DMS79 treated with DMSO at 0.1 percent for 48 hours (cell line): ENCODE measurements at places on chromosomes 2 and 18.
A peak's percentile ranks its signal among the peaks of the same experiment; 100 is the strongest.

DNA sequence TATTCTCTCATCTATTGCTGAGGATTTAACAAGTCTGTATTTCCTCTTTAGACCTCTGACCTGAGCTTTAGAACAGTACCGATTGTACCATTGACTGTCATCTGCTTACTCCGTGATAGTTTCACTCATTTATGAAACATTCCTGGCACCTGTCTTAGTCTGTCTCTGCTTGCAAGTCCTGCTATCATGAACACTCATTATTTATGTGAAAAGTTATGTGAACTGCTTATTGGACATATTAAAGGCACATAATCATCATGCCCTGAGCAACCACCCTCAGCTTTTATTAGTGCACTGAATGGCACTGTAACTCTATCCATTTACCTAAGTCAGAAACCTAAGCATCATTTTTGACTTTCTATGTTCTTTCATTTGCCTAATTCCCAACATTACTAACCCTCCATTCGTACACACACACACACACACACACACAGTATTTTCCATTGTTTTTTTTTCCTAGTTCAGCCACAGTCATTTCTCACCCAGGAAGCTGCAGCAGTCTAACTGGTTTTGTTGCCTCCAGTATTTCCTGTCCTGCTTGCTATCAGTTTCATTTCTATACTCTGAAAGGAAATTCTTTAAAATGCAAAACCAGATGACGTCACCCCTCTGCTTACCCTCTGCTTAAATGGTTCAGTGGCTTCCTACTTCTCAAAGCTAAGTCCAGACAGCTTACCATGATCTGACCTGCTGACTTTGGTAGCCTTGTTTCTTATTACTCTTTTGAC, 146.1 kb downstream of the HAUS1 start:
- peak; percentile 22 for DNase-seq

GRCh38 chr2:129922571-129923264, 56.7 kb upstream of the RAB6C start:
- peak; percentile 67 for DNase-seq

- DNase-seq, result no peak
Measured at GRCh38 chr18:31611511-31611910, 19.8 kb downstream of the TTR start.

GRCh38 chr2:241978670-241979069, 109.1 kb downstream of the RTP5 start:
- no peak for DNase-seq

- no peak for DNase-seq
Measured at GRCh38 chr2:110834134-110834827, 101.9 kb downstream of the ACOXL start.

DNA sequence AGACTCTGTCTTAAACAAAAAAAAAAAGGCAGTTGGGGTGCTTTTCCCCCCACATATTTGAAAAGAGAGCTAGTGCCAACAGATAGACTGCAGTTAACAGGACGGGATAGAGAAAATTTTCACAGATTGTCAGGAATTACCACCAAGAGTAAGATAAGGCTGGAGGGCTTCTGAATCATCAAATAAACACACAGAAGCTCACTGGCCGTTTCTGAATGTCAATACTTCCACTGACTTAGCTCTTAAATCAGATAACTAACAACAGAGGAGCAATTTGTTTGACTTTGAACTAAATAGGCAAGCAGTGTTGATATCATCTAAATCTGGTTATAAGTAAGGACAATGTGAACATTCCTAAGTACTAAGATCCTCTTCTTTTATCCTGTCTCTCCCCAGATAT, 34.7 kb downstream of the PIEZO2 start:
- DNase-seq, result no peak

GRCh38 chr2:176763130-176763529, 449.5 kb upstream of the HNRNPA3 start:
- no peak for DNase-seq

- no peak for DNase-seq
Measured at GRCh38 chr2:191758518-191759507, 80.9 kb downstream of the NABP1 start.

DNA sequence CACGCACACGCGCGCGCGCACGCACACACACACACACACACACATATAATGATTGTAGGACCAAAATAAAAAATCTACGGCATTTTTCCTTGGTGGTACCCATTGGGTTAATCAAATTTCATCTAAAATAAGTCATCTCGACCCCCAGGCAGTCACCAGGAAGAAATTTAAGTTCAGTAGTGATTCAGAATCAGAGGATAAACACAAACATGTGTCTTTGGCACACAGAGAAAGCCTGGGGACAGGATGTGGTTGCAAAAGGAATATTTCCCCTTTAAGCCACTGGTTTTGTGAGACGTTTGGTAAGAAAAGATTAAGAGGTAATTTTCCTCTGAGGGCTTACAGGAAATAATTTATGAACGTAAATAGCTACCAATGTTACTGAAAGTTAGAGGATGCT, 171.6 kb upstream of the PIEZO2 start:
- DNase-seq, result no peak

- DNase-seq, result no peak
Measured at GRCh38 chr2:100791936-100792308, 28.0 kb upstream of the NPAS2 start.

GRCh38 chr2:223563462-223563861, 38.7 kb downstream of the SCG2 start:
- DNase-seq, result peak; percentile 21

- DNase-seq, result no peak
Measured at GRCh38 chr2:7738596-7738995, 821.4 kb downstream of the RNF144A start.

DNA sequence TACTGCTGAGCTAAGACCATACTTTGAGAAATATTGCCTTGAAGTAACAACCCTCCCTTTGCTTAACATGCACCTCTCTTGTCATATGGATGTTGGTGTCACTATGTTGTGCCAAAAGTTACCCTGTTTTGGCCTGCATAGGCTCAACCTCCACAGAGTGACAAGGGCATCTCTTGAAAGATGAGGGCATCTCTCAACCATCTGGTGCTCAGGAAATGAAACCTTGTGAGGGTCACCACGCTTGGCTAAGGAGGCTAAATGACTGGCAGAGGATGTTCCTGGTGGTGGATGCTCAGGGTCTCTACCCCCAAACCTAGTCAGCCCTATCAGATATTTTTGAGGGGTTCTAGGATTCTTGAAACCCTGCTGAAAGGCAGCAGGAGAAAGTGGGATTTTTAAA, 2.3 kb downstream of the LHCGR start:
- no peak for DNase-seq

- no peak for DNase-seq
Measured at GRCh38 chr18:22171258-22172119, 2.1 kb downstream of the GATA6 start.

DNA sequence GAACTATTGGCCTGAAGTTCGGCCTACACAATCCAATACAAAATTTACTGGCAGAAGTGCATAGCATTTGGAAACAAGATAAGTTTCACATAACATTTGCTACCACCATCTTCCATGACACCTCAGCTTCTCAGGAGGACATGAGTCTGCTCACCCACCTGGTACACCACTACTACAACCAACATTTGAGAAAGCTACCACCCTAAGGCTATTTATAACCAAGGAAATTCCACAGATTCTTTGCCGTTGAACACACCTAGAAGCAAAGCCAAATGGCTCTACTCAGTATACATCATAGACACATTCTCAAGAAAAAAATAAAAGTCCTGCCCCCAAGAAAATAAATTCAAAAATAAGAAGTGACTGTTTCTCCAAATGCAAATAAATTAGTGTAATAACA, 145.3 kb downstream of the SPAG16 start:
- DNase-seq, result no peak

GRCh38 chr2:135615404-135615803, 84.1 kb downstream of the R3HDM1 start:
- no peak for DNase-seq

- DNase-seq, result no peak
Measured at GRCh38 chr2:177320596-177320995, 56.1 kb upstream of the NFE2L2 start.

DNA sequence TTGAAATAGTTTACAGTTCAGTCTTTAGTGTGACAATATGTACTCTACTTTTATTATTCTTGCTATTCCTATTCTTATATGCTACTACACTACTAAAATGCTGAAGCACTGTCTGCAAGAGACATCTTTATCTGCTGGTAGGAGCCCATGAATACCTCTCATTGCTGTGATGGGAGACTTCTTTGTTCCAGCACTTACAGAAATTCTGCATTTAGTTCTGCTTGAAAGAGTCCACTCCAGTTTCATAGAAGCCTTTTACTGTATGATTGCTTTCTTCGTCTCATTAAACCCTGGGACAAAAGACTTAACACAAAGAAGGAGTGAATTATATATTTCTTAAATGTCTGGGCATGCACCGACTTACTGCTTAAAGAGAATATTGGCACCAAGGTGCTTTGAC, 272.7 kb downstream of the CD226 start:
- DNase-seq, result peak; percentile 92

GRCh38 chr18:2913398-2914005, 66.7 kb downstream of the EMILIN2 start:
- DNase-seq, result no peak

- DNase-seq, result peak; percentile 30
Measured at GRCh38 chr2:176138923-176139660, 9.6 kb downstream of the HOXD8 start.

GRCh38 chr18:10378688-10379420, 75.6 kb upstream of the APCDD1 start:
- DNase-seq, result no peak

DNA sequence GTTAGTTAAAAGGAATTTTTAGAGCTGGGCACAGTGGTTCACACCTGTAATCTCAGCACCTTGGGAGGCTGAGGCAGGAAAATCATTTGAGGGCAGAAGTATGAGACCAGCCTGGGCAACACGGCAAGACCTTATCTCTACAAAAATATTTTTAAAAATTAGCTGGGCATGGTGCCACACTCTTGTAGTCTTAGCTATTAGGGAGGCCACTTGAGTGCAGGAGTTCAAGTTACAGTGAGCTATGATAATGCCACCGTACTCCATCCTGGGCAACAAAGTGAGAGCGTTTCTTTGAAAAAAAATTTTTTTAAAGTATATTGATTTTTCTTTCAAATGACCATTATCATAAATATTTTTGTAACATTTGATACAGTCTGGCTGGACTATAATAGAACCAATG, 93.6 kb upstream of the FAM117B start:
- peak; percentile 88 for DNase-seq

DNA sequence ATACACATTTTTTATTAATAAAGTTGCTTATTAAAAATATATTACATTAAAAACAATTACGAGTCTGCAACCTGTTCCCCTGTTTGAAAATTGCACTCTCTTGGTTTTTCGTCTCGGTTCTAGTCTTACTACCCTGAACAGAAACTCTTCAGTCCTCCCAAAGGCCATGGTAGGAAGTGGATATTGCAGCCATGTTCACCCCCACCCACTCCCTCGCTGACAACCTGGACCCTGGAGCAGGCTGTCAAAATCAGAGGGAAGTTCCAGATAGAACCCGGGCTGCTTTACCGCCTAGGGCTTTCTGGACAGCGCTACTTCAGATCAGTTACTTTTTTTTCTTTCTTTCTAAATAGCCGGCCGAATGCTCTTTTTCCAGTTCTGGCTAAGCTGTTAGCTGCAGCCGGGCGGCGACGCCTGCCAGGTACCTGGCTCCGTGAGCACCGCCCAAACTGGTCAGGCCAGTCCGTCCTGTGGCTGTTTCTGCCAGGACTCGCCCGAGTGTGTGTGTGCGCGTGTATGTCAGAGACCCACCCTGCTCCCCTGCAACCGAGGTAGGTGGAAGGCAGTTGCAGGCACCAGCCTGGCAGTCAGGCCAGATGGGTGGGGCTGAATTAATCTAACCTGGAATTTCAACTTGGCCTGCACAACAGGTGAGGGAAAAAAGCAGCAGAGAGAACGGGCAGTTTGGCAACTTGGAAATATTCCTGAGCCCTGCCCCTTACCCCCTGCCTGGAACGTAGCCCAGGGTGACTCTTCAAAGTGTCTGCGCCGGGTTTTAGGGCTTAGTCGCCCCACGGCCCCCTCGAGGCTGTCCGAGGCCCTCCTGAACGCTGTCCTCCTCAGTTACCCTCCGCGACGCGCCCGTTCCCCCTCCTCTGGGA, 1.1 kb upstream of the TET3 start:
- peak; percentile 91 for DNase-seq

DNA sequence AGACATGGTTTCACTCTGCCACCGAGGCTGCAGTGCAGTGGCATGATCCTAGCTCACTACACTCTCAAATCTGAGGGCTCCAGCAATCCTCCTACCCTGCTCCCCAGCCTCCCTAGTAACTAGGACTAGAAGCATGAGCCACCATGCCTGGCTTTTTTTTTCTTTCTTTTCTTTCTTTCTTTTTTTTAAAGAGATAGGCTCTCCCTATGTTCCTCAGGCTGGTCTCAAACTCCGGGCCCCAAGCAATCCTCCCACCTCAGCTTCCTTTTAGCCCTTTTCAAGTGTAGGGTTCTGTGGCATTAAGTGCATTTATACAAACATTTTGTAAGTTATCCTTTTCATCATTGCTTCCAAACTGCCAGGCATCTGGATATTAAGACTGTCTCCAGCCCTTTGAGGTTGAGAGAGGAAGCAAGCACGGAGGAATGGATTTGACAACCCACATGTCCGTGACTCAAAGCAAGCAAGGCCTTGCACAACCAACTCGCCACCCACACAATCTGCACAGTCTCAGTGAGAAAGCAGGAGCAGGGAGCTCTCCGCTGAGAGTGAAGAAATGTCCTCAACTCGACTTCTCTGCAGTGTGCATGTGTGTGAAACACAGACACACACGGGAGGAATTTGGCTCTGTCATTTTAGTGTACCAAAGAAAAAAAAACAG, 65.6 kb downstream of the ATP8B1 start:
- DNase-seq, result no peak
